Activated naive CD8-positive, alpha-beta T cell treated with anti-CD3 and anti-CD28 coated beads, Interleukin-2, amount 10 ng/mL, durations not matched to agents 7 days and 5 days (primary cell): ENCODE measurements at places on chromosomes 3 and 15. TPM values are rescaled to one million over a fixed set of nuclear protein-coding genes. Genes with fewer than 3 reads are reported as not detected.

DNA sequence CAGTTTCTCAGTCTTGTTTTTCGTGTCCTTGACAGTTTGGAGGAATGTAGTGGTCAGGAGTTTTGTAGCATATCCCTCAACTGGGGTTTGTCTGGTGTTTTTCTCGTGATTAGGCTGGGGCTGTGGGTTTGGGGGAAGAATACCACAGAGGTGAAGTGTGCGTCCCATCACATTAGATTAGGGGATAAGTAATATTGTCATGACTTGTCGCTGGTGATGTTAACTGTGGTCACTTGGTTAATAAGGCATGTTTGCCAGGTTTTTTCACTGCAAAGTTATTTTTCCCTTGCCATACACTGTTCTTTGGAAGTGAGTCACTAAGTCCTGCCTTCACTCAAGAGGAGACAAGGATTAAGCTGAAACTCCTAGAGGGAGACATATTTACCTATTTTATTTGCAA, 39.1 kb downstream of the PAK2 start:
- peaks cover 65% of the 10 kb centered on the region for H3K36me3 ChIP-seq
- no peak overlapping the region for H3K4me3 ChIP-seq
- no peak for DNase-seq
- peaks cover 14% of the 10 kb centered on the region for H3K4me1 ChIP-seq

DNA sequence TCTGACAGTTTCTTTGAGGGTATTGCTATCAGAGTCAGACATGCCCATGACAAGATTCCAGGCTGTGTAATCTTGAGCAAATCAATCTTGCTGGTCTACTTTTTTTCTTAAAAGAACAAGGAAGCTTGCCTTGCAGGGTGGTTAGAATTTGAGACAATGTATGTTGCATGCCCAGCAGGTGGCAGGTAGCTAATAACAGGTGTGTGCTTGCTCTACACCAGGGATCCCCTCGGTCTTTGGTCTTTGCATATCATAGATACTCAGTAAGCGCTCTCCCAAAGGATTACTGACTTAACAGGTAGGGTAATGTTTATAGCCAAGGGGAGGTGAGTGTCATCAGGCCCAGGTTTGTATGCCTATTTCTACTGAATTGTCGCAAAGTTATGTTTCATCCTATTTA, 37.3 kb downstream of the CACNA1D start:
- H3K4me3 ChIP-seq, result no peak overlapping the region
- H3K27ac ChIP-seq, result no peak overlapping the region
- no peaks in the 10 kb centered on the region for H3K4me1 ChIP-seq
- peaks cover 30% of the 10 kb centered on the region for H3K27me3 ChIP-seq
- DNase-seq, result no peak

GRCh38 chr3:168053115-168053514, 42.6 kb downstream of the GOLIM4 start:
- no peaks in the 10 kb centered on the region for H3K36me3 ChIP-seq
- H3K4me3 ChIP-seq, result no peak overlapping the region
- no peak overlapping the region for H3K27ac ChIP-seq
- no peaks in the 10 kb centered on the region for H3K4me1 ChIP-seq

DNA sequence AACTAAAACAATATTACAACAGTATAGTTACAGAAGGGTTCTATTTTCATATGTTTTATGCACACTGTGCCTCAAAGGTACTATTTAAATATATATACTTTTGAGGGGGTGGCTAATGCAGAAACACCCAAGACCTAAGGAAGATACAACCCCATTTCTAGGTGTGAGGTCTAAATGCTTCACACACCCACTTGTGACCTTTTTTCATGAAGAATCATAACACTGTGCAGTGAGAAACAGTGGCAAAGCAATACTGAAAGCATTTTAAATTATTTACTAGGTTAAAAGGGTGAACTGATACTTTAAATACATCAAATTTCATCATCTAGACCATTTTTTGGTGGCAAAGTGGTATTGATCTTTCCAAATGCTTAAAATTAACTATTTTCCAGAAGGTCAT, 67.4 kb downstream of the SATB1 start:
- no peak overlapping the region for H3K4me3 ChIP-seq
- no peak for DNase-seq
- H3K27me3 ChIP-seq, result no peaks in the 10 kb centered on the region

DNA sequence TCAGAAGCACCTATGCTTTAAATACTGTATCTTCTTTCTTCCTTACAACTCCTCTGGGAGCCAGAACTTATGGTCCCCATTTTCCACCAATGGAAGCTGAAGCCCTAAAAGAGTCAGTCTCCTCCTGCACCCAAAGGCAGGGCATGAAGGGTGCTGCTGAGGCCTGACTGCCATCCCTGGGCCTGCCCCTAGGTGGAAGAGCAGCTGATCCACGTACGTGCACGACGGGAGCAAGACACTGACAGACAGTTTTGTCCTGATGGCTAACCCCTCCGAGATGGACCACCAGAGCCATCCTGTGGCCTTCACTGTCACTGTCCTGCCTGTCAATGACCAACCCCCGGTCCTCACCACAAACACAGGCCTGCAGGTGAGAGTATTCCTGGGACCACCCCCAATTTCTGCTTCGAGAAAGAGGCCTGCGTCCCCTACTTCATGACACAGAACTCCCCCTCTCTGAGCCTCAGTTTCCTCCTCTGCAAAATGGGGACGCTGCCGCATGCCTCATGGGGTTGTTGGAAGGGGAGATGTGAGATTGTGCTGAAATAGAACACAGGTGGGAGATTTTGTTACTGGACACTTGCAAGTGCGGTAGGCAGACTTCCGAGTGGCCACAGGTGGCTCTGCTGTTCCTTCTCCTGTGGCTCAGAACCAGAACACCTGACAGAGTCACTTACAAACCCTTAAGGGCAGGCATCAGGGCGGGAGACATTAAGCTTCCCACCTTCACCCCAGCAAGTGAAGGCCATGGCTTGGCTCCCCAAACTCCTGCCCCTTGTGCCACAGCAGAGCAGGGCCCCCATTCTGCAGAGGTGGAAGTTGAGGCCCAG, 175.4 kb downstream of the TBC1D2B start:
- H3K36me3 ChIP-seq, result no peaks in the 10 kb centered on the region
- H3K27ac ChIP-seq, result no peak overlapping the region
- no peaks in the 10 kb centered on the region for H3K4me1 ChIP-seq
- H3K4me3 ChIP-seq, result no peak overlapping the region

DNA sequence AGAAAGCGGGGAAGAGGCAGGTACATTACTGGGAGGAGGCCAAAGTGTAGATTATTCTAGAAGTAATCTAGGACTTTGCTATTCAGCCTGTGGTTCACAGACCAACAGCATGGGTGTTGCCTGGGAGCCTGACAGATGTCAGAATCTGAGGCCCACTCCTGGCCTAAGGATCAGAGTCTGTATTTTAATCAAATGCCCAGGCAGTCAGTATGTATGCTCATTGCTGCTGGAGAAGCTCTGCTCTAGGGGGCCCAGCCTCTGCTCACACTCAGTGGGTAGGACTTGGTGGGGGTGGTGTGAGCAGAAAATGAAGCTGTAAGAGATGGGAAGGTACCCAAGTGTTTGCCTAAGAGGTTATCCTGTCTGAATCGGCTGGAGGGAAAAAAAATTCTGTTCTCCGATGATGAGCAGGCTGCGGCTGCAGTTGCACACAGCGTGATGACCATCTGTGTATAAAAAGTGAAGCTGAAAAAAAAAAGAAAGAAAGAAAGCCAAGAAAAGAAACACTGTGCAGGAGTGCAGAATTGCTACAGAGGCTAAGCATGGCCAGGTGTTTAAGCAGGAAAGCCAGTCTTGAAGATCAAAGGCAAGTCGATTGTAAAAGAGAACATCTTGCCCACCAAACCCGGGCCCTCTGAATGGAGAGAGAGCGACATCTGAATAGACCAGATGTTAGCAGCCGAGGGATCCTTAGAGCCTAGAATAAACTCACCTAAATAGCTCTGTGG, 65.2 kb downstream of the EIF4E3 start:
- H3K27ac ChIP-seq, result peak overlapping the region; percentile 11
- no peak for DNase-seq
- peaks cover 21% of the 10 kb centered on the region for H3K4me1 ChIP-seq
- H3K36me3 ChIP-seq, result peaks cover 2% of the 10 kb centered on the region

DNA sequence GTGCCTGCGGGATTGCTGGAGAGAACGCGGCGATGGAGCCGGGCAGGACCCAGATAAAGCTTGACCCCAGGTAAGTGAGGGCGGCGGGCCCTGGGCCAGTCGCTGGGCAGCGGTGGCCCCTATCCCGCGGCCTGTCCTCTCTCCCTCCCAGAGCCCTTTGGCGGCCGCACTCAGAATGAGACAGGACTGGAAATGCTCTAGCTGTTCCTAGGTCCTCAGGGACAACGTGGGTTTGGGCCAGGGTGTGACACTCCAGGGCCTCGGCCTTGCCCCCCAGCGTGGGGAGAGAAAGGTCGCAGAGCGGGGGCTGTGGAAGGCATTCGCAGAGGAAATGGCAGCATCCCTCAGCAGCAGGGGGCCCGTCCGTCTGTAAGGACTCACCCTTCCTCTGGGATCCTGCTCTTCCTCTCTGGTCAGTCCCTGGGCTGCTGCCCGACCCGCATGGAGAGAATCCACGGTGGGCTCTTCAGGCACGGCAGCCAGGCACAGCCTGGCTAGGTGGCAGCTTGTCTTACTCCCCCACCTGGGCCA, 412 bp downstream of the SLC51A start:
- no peak overlapping the region for H3K27ac ChIP-seq
- no peaks in the 10 kb centered on the region for H3K27me3 ChIP-seq
- H3K4me1 ChIP-seq, result peaks cover 14% of the 10 kb centered on the region
- H3K36me3 ChIP-seq, result no peaks in the 10 kb centered on the region
- DNase-seq, result no peak

GRCh38 chr3:71854706-71855105, 69.8 kb upstream of the PROK2 start:
- no peak for DNase-seq
- no peaks in the 10 kb centered on the region for H3K36me3 ChIP-seq
- H3K27ac ChIP-seq, result no peak overlapping the region
- H3K4me3 ChIP-seq, result no peak overlapping the region

DNA sequence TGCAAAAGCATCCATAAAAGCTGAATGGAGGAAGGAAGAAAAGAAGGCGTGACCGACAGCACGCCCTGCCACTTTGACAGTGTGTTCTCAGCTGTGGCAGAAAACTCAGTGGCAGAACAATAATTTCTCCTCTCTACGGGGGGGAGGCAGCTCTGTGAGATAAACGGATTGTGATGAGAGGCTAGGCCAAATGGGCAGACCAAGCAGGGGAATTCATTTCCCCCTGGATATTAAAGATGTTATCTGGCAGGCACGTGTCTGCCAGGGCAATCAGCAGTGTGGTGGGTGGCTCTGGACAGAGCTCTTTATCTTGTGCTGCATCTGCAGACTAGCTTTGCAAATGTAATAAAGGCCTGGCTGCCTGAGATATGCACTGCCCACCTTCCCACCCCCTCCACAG, 1.9 kb upstream of the RMDN3 start:
- H3K36me3 ChIP-seq, result peaks cover under 1% of the 10 kb centered on the region
- H3K27me3 ChIP-seq, result peaks cover 7% of the 10 kb centered on the region
- no peak overlapping the region for H3K4me3 ChIP-seq
- H3K27ac ChIP-seq, result no peak overlapping the region
- no peak for DNase-seq

DNA sequence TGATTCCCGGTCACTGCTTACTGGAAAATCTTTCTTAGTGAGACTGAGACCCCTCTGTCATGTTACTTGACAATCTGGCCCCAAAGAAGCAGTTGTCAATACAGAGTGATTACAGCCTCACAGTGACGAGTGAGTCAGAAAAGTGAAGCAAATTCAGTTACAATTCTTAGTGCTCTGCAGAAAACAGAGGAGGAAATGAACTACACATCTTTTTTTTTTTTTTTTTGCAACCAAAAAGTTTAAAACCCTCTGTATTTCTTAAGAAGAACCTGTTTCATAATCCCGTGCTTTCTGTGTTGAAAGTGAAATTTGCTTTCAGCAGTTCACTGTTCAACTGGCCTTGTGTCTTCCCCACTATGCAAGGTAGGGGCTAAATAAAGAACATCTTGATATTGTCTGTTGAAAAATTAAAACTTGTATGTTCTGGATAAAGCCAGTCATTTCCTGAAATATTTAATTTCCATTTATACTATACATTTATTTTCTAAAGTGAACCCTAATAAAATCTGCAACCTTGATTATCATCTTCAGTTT, 1.9 kb downstream of the AQP9 start:
- DNase-seq, result no peak
- H3K4me1 ChIP-seq, result peaks cover 1% of the 10 kb centered on the region
- no peak overlapping the region for H3K27ac ChIP-seq
- H3K4me3 ChIP-seq, result no peak overlapping the region
- H3K36me3 ChIP-seq, result no peaks in the 10 kb centered on the region

GRCh38 chr3:194278186-194278845, 72.8 kb downstream of the CPN2 start:
- no peak overlapping the region for H3K27ac ChIP-seq
- DNase-seq, result no peak
- peaks cover 14% of the 10 kb centered on the region for H3K27me3 ChIP-seq
- H3K4me3 ChIP-seq, result no peak overlapping the region
- peaks cover 2% of the 10 kb centered on the region for H3K4me1 ChIP-seq

- H3K4me1 ChIP-seq, result peaks cover 31% of the 10 kb centered on the region
- H3K27ac ChIP-seq, result peak overlapping the region; percentile 81
- no peak for DNase-seq
- peak overlapping the region; percentile 91 for H3K4me3 ChIP-seq
Observed at GRCh38 chr15:101296418-101297405, 1.7 kb upstream of the SNRPA1 start.

- DNase-seq, result no peak
- peaks cover 8% of the 10 kb centered on the region for H3K4me1 ChIP-seq
- no peak overlapping the region for H3K27ac ChIP-seq
- no peak overlapping the region for H3K4me3 ChIP-seq
- peaks cover 61% of the 10 kb centered on the region for H3K27me3 ChIP-seq
Observed at GRCh38 chr15:65374821-65375401, 2.9 kb downstream of the IGDCC3 start.

DNA sequence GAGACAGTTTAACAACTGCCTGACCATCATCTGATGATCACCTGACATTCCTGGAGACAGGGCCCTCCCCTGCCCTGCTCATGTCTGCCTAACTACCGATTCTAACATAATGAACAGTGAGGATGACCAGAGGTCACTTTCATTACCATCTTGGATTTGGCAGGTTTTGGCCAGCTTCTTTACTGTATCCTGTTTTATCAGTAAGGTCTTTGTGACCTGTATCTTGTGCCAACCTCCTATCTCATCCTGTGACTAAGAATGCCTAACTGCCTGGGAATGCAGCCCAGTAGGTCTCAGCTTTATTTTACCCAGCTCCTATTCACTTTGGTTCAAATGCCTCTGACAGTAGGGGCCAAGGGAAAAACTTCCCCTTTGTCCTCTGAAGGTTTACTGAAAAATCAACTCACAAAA, 40.2 kb downstream of the METTL6 start:
- peaks cover 2% of the 10 kb centered on the region for H3K4me1 ChIP-seq
- DNase-seq, result no peak
- H3K27me3 ChIP-seq, result peaks cover 3% of the 10 kb centered on the region

DNA sequence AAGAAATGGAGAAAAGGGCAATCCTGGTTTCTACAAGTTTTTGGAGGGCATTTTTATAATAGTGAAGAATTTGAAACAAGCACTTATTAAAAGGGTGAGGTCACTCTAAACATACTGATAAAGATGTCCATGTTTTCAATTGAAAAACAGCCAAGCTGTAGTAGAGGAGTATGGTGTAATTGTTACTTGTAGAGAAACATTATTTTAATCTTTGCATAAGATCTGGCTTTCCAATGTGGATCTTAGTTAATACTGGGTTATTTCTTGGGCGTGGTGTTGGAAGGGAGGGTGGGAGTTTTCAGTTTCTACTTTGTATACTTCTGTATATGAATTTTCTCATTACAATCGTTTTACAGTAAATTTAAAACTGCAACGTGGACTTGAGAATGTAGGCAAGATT, 22.8 kb downstream of the MORF4L1 start:
- H3K27me3 ChIP-seq, result no peaks in the 10 kb centered on the region
- H3K27ac ChIP-seq, result no peak overlapping the region
- DNase-seq, result no peak
- no peak overlapping the region for H3K4me3 ChIP-seq
- H3K4me1 ChIP-seq, result peaks cover 5% of the 10 kb centered on the region

The HTR3E gene
- total RNA-seq, result not detected

The RPP25 gene
- 4.2 TPM for total RNA-seq

The NEO1 gene
- 6.3 TPM for total RNA-seq

The FSD2 gene
- not detected for total RNA-seq

The CACNA1D gene
- total RNA-seq, result not detected
